H4 (cell line): ENCODE measurements at places on chromosomes 12 and 14.

- no peak for DNase-seq
Measured at GRCh38 chr14:99659333-99659741, 14.4 kb downstream of the HHIPL1 start.

- DNase-seq = no peak
Measured at GRCh38 chr14:52112336-52113018, 43.6 kb upstream of the NID2 start.

DNA sequence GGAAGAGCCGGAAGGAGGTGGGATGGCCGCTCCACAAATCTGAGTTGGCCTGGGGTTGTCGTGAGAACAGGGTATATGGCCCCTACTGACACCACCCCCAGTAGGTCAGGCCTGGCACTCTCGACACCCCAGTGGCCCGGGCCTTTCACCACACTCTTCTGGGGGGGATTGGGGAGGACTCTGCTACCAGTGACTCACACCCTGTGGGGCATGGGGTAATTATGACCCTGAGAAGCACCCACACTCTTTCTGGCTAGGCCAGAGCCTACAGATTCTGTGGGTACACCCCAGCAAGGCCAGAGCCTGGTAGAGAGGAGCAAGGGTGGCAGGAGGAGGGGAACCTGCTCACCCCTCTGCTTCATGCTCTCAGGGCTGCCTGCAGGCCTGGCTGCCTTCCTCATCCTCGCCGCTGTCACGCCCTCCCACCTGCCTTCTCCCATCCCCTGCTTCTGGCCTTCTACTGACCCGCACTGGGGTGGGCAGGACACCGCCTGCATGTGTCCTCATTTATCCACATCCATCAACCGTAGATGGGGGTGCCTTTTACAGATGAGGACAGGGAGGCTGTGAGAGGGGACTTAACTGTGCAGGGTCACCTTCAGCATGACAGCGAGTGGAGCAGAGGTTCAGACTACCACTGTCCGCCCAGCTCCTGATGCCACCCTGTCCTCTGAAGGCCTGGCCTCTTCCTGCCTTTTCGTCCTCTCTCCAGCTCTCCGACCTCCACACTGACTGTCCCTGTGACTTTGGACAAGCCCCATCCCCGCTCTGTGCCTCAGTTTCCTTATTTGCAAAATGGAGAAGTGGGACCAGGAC, 18.4 kb downstream of the ASB2 start:
- no peak for DNase-seq

GRCh38 chr12:124544311-124544970, 23.0 kb downstream of the NCOR2 start:
- no peak for DNase-seq
